ENCODE measurements at places on chromosomes 2 and 18.

GRCh38 chr2:32904751-32905150 is 42.0 kb upstream of the LTBP1 start:
- no peak for DNase-seq

- no peak for DNase-seq
Measured at GRCh38 chr2:105139556-105140239, 101.8 kb downstream of the MRPS9 start.

DNA sequence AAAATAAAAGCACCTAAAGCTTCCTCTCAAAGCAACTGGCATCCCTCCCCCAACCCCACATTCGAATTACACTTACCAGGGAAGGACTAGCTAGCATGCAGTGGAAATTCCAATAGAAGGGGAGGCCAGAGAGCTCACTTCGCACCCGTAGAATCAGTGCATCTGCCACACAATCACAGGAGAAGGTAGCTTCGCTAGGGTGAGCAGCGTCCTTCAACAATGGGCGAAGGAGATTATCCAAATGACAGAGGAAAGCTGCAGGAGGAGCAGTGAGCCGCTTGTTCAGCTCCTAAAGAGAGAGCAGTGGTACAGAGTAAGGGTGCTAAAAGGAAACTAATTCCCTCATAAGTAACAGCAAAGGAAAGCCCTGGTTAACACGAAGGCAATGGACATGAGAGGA is 3.2 kb downstream of the NHEJ1 start:
- DNase-seq, result no peak

DNA sequence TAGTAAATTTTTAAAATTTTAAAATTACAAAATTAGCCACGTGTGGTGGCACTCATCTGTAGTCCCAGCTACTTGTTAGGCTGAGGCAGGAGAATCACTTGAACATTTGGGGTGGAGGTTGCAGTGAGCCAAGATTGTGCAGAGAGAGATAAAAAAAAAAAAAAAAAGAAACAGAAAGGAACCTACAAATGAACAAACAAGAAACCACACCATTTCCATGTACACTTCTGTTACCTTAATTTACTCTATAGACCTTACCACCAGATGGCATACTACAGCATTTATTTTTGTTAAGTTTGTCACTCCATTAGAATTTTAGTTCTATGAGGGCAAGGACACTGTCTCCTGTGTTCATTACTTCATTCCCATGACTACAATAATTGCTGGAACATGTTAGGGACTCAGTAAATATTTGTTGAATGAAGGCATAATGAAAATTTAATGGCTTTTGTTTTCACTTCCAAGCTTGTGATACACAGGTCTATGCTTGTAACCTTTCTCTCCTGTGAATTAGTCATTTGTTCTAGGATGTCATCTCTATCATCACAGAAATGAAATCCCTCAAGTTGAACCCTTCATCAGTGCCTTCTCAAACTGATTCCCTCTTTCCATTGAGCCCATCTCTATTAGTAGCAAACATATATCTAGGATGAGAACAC is 76.0 kb downstream of the ARHGAP15 start:
- DNase-seq, result no peak

DNA sequence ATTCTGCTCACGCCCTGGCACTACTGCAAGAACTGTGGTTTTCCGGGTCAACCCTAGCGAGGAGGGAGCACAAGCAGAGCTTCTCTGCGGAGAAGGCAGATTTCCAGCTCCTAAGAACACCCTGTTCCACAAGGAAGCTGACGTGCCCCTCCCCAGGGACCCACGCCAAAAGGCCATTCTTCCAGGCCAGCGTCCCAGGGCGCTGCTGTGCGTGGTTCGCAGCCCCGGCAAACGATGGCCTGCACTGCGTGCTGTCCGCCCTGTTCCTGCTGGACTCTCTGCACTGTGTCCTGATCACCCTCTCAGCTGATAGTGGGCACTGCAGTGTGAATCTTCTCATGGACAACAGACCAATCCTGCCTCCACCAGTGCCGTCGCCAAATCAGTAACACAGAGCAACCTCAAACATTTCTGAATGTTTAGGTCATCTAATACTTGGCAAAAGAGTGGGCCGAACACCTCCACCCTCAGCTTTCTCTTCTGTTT is 49.1 kb downstream of the ADI1 start:
- no peak for DNase-seq

- DNase-seq, result no peak
Measured at GRCh38 chr2:30237239-30237965, 6.1 kb downstream of the LBH start.

DNA sequence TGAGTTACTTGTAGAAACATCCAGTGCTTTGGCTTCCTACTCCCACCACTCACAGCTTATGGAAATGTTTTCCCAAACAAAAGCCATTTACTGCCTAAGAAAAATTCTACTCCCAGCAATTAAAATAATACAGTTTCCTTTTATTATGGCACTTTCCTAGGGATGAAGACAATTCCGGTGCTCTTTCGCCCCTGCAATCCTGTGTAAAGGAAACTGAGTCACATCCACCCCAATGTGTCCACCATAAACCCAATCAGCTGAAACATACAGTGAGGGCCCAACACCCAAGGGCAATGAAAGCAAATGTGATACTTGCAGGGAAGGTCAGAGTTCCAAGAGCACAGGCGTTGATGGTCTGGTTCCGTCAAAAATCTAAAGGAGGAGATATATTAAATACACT is 62.0 kb upstream of the ST3GAL5 start:
- DNase-seq, result no peak

GRCh38 chr2:196137271-196137670 is 34.1 kb downstream of the STK17B start:
- DNase-seq, result no peak

DNA sequence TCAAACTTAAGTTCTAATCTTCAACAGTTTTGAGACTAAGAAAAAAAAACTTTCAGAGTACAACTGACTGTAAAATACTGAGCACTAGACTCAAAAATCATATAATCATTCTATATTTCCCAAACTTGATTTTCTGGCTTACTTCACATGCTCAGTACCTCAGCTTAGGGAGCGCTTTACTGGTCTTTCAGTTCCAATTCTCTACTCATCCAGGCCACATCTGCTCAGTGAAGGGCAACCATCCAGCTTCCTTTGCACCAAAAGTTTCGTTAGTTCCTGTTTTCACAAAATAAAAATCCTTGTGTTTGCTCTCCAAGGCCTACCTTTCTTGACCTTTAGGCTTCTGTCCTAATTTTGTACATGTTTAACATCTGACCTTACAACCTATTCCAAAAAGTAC is 287.6 kb upstream of the LRRTM1 start:
- DNase-seq, result no peak

GRCh38 chr18:12287684-12288402 is 20.2 kb upstream of the TUBB6 start:
- no peak for DNase-seq

DNA sequence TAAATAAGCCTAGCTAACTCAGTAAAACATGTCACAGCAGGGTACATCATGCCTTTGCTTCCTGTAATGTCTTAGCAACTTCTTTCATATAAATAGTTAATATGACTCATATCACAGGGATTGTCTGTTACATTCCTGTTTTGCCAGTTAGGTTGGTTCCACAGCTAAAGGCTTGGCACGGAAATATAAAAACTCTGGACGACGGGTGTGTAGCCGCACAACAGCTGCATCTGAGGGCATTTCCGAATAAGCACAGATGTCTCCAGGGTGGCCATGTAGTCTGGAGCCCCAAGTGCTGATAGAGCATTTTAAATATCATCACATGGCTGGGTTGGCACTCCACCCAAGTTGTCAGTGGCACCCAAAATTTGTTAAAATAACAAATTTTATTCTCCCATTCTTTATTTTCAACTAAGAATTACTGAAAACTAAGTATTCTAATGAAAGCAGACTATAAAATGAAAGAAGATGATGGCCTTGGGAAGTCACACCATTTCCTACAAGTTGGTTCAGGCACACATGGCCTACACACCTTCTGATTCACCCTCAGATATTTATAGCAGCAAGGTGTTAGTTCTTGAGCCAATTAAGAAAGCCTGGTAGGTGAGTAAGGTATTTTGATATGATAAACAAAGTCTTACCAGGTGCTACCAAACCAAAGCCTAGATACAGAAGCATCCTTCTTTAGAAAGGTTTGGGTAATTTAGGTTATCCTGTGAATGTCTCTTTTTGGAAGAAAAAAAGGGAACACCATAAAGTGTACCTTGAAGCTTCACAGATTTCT is 61.8 kb upstream of the STK17B start:
- DNase-seq, result no peak

DNA sequence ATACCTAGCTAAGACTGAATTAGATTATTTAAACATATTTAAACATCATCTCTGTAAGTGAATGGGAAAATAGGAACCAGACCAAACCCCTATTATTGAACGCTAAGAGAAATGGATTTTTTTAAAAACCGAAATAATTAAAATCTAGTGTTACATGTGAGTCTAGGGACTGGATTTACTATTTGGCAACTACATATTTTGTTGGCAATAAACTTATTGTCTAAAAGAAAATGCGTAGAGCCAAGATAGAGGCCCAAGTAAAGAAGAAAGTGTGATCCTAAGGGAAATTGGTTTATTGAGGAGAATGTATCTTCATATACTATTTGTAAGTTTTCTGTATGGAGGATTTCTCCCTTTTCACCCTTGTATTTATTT is 105.6 kb downstream of the LTBP1 start:
- DNase-seq, result no peak

DNA sequence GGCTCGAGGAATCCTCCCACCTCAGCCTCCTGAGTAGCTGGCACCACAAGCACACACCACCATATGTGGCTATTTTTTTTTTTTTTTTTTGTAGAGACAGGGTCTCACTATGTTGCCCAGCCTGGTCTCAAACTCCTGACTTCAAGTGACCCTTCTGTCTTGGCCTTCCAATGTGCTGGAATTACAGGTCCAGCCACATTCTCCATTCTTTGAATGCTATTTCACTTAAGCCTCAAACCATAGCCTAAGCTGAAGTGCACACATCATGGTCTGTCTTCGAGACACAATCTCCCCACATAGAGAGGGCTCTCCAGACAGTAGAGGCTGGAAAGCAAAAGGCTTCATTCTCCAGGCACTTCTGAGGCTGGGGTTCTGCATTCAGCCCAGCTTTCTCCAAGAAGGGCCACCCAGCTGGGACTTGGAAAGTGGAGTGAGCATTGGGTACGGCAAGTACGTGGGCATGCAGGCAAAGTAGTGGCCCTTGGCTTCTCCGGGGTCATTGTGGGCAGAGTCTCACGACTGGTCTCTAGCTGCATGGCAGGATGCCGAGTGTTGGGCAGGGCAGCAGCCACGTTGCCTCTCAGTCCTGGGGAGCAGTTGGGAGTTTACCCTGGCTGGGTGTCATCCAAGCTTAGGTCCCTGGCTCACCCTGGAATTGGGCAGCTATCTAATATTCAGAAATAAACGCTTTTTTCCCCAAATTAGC is 78.2 kb upstream of the SMAD7 start:
- no peak for DNase-seq

- DNase-seq, result no peak
Measured at GRCh38 chr2:188693771-188694170, 280.4 kb upstream of the COL3A1 start.

DNA sequence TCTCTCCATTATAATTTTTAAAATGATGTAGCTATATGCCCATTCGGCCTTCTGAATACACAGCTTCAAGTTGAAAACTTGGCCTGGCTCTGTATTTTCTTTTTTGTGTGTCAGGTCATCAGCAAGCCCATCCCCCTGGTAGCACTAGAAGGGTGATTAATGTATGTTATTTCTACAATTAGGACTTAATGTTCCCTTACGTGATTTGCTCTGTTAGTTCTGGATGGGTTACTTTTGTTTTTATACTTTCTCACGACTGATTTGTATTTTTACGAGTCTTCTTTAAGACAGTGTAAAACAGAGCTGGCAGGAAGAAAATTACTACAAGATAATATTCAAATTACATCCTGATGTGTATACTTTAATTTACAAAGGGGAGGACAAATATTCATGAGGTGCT is 88.4 kb upstream of the RGPD4 start:
- no peak for DNase-seq

- DNase-seq, result no peak
Measured at GRCh38 chr2:237568121-237568660, 1.8 kb downstream of the PRLH start.

GRCh38 chr2:235462415-235462790 is 31.4 kb upstream of the AGAP1 start:
- DNase-seq, result no peak

- no peak for DNase-seq
Measured at GRCh38 chr2:178530625-178531142, 50.4 kb downstream of the PLEKHA3 start.

DNA sequence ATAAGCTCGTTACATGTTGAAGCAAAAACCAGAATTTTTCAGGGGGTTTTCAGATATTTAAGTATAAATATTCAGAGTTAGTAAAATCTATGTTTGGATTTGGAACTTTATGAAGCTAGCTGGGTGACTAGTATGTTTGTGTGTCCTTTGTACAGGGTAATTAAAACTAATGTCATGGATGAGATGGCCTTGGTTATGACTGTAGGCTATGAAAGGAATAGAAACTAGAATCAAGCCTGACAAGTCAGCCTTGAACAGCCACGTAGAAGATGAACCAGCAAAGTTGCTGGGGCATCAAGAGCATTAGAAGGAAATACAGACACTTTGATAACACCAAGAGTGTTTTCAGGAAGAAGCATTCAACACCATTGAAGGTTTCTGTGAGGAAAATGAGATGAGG is 825.1 kb upstream of the CNTNAP5 start:
- DNase-seq, result no peak

- no peak for DNase-seq
Measured at GRCh38 chr18:42821492-42821891, 294.0 kb downstream of the RIT2 start.

- no peak for DNase-seq
Measured at GRCh38 chr2:233219848-233220247, 31.6 kb upstream of the ATG16L1 start.

DNA sequence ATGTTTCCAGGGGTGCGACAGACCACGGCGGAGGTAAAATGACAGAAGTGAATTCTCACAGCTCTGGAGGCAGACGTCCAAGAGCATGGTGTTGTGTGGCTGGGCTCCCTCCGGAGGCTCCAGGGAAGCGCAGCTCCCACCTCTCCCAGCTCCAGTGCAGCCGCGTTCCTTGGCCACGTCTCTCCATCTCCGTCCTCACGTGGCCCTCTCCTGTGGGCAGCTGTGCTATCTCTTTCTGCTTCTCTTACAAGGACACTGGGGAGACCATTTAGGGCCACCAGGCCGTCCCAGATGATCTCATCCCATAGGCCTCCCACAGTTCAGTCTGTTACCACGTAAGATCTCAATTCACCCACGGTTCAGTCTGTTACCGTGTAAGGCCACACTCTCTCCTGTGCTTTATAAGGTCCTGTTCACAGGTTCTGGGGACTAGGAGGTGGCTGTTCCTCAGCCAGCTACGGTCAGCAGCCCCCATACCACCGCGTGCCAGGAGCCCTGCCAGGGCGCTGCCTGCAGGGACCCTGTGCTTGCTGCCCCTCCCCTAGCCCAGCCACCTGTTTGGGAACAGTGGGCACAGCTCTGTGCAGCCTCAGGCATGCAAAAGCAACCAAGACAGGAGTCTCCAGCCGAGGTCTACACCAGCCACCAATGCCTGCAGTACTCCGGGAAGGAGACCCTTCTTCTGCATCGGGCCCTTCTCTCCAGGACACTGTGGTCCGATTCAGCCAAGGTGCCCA is 2.9 kb upstream of the MAB21L4 start:
- DNase-seq, result no peak

- DNase-seq, result no peak
Measured at GRCh38 chr2:62036229-62036628, 130.8 kb downstream of the COMMD1 start.

GRCh38 chr2:67585400-67585799 is 188.3 kb downstream of the ETAA1 start:
- DNase-seq, result no peak

- DNase-seq, result no peak
Measured at GRCh38 chr2:189203177-189203799, 23.7 kb upstream of the COL5A2 start.

GRCh38 chr2:197813093-197813787 is 8.8 kb downstream of the PLCL1 start:
- DNase-seq, result no peak

All from stimulated activated CD8-positive, alpha-beta memory T cell treated with anti-CD3 and anti-CD28 coated beads, Interleukin-7, amount 100 ng/mL, for 24 hours (primary cell).